ENCODE measurements at places on chromosomes 1 and 21.

DNA sequence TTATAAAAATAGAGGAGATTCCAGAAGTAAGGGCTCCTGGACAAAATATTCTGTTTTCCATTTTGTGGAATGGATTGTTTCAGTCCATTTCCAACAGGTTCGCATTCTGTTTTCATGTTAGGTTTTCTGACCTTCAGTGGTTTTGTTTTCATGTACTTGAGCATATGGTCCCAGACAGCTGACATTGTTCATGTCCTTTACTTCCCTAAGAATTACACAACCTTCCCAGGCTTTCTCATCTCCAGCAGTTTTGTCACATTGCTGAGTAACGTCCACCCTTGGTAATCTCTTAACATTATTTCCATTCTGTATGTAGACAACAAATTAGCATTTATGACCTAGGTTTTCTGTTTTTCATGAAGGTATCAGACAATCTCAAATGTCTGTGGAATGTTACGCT lies 21.0 kb upstream of the ERRFI1 start:
- no peak for DNase-seq

DNA sequence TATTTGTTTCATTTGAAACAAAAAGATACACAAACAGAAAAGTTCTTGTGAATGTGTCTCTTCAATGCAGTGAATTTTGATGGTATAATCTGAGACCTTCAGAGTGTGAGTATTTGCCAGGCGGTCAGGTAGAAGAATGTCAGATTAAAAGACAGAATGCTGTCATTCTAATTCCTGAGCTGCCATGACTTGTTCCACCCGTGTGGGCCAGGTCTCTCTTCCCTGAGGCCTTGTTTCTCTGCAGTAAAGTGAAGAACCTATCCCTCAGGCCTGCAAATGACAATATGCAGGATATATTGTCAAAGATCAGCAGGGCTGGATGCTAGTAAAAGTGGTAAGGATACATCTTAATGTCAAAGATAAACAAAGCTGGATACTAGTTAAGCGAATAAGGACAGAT lies 111.4 kb downstream of the ZP4 start:
- DNase-seq: no peak

DNA sequence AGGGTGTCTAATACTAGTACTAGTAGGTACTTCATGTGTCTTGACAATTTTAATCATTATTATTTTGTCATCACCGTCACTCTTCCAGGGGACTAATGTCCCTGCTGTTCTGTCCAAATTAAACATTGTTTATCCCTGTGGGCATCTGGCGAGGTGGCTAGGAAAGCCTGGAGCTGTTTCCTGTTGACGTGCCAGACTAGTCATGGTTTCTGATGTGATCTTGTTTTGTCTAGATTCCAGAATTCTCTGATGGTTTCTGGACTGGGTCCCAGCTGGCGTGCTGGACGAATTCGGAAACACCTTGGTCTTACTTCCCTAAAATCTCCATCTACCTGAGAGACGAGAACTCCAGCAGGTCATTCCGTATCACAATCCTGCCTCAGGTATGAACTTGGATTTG lies 66.1 kb upstream of the FAM3B start:
- DNase-seq: no peak

GRCh38 chr1:10507111-10507879 lies 32.5 kb downstream of the PEX14 start:
- peak; percentile 82 for DNase-seq

DNA sequence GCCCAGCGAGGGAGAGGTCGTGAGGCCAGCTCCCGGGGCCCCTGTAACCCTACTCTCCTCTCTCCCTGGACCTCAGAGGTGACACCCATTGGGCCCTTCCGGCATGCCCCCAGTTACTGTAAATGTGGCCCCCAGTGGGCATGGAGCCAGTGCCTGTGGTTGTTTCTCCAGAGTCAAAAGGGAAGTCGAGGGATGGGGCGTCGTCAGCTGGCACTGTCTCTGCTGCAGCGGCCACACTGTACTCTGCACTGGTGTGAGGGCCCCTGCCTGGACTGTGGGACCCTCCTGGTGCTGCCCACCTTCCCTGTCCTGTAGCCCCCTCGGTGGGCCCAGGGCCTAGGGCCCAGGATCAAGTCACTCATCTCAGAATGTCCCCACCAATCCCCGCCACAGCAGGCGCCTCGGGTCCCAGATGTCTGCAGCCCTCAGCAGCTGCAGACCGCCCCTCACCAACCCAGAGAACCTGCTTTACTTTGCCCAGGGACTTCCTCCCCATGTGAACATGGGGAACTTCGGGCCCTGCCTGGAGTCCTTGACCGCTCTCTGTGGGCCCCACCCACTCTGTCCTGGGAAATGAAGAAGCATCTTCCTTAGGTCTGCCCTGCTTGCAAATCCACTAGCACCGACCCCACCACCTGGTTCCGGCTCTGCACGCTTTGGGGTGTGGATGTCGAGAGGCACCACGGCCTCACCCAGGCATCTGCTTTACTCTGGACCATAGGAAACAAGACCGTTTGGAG lies 23.7 kb upstream of the TNFRSF1B start:
- no peak for DNase-seq

DNA sequence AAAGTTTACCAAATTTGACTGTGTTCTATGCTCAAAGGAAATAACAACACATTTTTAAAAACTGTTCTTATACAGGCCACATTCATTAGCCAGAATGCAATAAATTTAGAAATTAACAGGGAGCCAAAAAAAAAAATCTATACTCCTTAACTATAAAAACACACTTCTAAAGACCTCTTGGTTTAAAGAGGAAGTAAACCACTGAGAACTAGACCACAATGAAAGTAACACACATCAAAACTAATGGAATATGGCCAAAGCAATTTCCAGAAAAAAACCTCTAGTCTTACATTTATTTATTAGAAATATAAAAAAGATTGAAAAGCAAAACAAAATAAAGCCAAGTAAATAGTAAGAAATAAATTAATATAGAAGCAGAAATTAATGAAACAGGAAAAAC lies 48.9 kb upstream of the GADD45A start:
- DNase-seq: peak; percentile 51

- peak; percentile 24 for DNase-seq
Observed at GRCh38 chr21:33892853-33893252, 22.8 kb downstream of the ATP5PO start.

GRCh38 chr1:175845338-175845737 lies 101.9 kb upstream of the TNR start:
- DNase-seq: no peak

All from OCI-M1 (cell line).